ENCODE measurements at places on chromosomes 4 and X.

- no peak for DNase-seq
These were observed 42.4 kb downstream of the CNGA2 start for GRCh38 chrX:151776936-151777335.

- DNase-seq = peak; percentile 33
These were observed 109.7 kb downstream of the ELOVL6 start for GRCh38 chr4:110088670-110089069.

GRCh38 chrX:16638533-16638932 lies 11.4 kb upstream of the S100G start:
- DNase-seq = no peak

- no peak for DNase-seq
These were observed 112.8 kb downstream of the SPIN3 start for GRCh38 chrX:56882581-56882980.

- DNase-seq = no peak
These were observed 546.9 kb downstream of the BCOR start for GRCh38 chrX:39550795-39551361.
